Gastrocnemius medialis (tissue), 4 donors: ENCODE measurements at places on chromosomes 6 and 20.

- no peak for DNase-seq
These were observed 37.6 kb upstream of the SPDEF start for GRCh38 chr6:34593701-34594100.

GRCh38 chr20:56202493-56203077 lies 45.9 kb upstream of the MC3R start:
- DNase-seq: no peak

- peak; percentile 92 for DNase-seq
These were observed 53.4 kb downstream of the TRAF3IP2 start for GRCh38 chr6:111552241-111552744.

DNA sequence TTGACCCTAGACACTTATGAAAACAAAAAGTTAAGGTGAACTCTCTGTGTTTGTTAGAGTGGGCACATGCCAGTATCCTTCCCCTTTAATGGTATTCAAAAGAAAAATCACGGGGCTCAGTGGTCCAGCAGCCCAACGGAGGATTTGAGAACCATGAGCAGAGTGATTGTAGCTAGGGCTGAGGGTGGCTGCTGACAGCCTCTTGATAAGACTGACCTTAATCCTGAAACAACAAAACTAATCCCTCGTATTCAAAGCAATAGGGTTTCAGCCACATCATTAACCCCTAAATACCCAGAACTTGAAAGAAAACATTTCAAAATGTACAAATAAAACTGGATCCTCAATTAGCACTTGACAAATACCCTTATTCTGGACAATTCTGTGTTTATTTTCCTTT lies 95.1 kb downstream of the SNAP25 start:
- DNase-seq: no peak

GRCh38 chr20:19223640-19224039 lies 11.2 kb downstream of the SLC24A3 start:
- DNase-seq: no peak

DNA sequence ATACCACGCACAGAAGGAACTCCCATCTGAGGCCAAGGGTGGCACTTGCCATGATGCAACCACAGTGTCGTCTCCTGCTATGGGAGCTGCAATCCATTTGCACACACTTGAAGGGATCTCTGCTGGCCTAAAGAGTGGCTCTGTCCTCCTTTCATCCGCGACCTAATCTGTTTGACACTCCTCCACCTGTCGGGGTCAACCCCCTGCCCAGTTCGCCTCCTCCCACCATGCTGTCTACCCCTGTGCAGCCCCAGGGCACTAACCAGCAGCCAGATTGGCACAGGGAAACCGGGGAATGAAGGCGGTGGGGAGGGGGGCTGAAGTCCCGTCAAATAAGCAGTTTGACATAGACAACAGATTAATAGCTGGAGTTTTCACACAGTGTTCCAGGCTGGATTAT lies 58.1 kb upstream of the FOXQ1 start:
- no peak for DNase-seq

GRCh38 chr6:56524891-56525703 lies 117.6 kb downstream of the DST start:
- no peak for DNase-seq

DNA sequence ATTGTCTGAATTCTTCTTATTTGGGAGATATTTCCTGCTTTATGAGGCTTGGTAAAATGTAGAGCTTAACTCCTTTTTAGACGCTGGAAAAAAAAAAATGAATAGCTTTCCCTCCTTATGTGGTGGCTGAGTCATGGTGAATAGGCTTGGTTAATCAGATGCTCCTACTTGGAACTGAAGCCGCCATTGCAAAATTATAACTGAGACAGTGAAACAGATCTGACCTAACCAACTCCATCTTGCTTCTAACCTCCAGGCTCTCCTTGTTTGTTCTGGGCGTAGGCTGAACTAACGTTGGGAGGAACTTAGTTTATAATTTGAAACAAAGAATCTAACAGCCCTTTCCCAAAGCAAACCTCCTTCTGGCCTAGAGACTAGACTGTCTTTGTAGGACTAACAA lies 43.2 kb upstream of the PLCB4 start:
- no peak for DNase-seq

GRCh38 chr6:20205722-20206161 lies 6.5 kb downstream of the MBOAT1 start:
- no peak for DNase-seq

- no peak for DNase-seq
These were observed 9.9 kb downstream of the GSTA4 start for GRCh38 chr6:52985228-52985627.

- DNase-seq: no peak
These were observed 31.9 kb downstream of the INSM1 start for GRCh38 chr20:20399531-20400500.

DNA sequence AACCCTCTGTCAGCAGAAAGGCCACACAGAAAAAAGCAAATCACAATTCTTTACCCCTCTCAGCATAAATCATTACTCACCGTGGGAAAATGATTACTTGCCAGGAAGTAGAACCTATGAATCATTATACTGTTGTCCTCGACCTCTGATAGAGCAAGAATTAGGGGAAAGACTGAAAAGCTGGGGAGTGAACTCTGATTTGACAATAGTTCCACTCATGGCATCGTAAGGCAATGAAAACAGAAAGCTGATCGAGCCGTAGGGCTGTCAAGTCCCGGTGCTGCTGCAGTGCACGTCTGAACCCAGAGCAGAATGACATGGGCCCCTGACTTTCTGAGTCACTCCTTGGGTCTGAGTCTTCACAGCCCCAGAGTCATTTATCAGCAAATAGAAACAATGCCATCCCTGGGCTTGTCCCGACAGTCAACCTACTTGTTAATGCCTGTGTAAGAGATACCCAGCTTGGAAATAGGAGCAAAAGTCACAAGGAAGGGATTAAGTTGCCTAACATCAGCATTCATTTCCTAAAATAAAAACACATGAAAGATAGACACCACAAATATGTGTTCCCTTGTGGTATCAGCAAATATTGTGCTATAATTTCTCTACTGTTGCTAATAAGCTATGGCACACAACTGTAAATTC lies 224.8 kb upstream of the MARCKS start:
- peak; percentile 90 for DNase-seq

DNA sequence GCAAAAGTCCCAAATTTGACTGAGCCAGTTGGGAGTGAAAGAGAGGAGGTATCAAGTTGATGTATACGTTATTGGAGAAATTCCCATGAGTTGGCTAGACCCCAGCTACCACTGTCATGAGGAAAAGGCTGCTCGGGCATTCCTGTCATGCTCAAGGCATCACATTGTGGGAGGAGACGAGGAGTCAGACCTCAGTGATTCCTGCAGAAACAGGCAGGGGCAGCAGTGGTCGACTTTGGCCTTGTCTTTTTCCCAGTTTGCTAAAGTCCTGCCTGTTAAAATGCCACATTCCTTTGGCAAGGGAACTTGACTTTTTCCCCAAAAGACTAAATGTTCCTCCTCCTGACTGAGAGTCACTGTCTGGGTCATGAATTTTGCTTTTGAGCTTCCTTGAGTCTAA lies 295.5 kb upstream of the HS3ST5 start:
- no peak for DNase-seq

GRCh38 chr6:33905071-33905609 lies 101.3 kb upstream of the MLN start:
- no peak for DNase-seq

- no peak for DNase-seq
These were observed 289.1 kb downstream of the GJA1 start for GRCh38 chr6:121724576-121724975.

- no peak for DNase-seq
These were observed 662.8 kb downstream of the TBC1D32 start for GRCh38 chr6:120671519-120671918.

GRCh38 chr6:96898241-96898851 lies 655 bp upstream of the NDUFAF4 start:
- no peak for DNase-seq
